ENCODE measurements at places on chromosomes 11 and 22.

DNA sequence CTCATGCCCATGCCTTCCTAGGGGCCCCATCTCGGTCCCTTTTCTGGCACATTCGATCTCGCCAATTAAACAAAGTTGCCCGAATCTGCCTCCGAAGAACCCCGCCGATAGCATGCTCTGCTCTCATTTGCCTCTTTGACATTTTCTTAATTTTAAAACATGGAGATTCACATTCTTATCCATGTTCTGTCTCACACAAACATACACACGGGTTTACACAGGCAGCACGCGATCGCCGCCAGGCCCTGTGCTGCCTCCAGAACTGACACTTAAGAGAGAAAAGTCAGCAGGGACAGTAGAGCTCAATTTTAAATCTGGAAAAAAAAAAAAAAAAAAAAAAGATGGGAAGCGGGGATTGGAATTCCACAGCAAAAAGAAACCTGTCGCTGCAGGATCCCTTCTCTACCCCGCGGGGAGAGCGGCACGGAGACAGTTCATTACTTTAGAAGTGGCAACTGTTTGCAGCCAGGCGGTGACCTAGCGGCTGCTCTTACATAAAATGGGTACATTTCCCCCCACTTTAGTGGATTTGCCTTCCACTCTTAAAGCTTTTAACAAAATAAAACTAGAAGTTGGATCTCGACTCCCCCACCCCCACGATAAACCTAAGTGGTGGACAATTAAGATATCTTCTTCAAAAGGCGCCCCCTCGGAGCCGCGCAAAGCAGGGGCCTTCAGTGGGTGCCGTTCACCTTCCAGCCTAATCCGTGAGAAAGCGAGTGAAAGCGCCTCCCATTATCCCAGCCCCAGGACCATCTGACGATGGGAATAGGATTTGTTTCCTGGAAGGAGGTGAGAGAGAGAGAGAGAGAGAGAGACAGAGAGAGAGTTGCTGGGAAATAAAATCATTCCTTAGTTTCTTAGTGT, 13.7 kb downstream of the PAX6 start:
- no peak for DNase-seq

- DNase-seq = no peak
Measured at GRCh38 chr11:109362059-109362458, 59.9 kb upstream of the C11orf87 start.

DNA sequence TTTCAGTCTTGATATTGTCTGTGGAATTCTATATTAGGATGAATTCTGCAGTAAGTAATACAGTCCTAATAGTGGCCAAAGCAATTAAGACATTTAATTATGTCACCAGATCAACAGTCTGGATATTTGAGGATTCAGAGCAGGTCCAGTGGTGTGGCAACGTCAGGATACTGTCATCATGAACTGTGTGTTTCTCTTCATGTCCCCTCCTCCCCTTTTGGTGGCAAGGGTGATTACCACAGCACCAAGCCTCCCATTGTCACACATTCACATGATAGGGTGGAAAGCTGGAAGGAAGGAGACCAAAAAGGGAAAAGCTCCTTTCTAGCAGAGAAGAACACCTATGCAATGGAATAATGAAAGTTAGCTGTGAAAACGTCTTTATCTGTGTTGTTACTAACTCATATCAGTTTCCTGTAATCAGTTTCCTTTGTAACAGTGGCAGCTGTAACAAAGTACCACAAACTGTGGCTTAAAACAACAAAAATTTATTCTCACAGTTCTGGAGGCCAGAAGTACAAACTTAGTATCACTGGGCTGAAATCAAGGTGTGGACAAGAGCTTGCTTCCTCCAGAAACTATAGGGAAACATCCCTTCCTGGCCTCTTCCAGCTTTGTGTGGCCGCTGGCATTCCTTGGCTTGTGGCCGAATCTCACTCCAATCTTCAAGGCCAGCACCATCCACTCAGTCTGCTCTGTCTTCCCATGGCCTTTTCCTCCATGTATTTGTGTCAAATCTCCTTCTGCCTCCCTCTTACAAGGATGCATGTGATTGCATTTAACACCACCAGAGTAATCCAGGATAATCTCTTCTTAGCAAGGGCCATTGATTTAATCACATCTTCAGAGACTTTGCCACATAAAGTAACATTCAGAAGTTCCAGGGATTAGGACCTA, 6.5 kb upstream of the RBM14 start:
- no peak for DNase-seq

DNA sequence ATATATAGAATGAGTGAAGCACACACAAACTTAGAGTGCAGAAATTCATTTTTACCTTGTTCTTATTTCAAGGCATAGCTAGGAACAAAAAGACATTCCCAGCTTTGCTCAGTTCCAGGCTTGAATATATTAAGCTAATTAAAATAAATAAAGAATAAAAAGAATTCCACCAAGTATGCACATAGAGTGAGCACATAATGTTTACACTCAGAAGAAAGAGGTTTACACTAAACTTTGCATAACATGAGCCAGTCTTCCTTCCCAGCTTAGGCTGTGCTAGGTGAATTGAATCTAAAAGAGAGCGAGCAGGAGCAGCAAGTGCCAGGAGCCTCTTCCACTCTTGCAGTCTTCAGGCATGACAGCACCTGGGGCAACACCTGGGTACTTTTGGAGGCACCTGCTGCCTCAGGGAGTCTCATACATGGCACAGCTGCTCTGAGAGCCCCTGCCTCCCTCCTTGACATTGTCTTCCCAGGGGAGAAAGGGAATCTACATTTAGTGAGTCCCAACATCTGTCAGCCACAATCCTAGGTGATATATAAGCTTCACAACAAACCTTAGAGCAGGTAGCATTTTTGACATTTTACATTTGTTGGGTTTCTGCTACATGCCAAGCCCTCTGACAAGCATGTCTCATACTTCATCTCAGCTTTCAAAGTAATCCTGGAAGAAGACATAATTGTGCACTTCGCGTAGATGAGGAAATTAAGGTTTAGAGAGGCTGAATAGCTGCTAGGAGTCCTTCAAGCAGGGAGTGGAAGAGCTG, 732.7 kb upstream of the TENM4 start:
- no peak for DNase-seq

DNA sequence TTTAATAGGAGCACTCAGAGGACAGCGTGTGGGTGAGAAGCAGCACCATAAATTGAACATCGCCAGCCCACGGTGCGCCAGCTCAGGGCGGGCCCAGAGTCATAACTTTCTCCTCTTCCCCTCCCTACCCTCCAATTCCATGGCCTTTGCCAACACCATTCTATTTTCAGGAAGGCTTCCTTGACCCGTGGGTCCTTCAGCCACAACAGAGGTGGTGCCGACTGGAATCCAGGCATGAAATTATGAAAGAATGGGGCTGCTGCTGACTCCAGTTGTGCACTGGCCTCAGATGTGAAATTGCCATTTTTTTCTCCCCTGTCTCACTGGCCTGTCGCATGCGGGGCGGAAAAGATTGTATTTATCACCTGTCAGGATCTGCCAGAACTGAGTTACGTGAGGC, 345.9 kb downstream of the MIAT start:
- DNase-seq = no peak

DNA sequence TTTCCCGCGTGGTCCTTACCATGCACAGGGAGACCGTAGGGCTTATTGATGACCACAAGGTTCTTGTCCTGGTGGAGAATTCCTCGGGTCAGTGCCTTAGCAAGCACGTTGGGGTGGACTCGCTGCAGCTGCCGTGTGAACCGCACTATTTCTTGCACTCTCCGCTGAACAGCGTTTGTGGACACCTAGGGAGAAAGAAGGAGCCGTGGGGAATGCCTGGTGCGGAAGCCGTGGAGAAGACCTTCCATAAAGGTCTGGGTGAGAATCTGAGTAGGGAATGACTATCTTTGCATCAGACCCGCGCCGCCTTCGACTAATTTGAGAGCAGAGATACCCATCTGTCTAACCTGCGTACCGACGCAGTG, 597 bp downstream of the RPUSD4 start:
- DNase-seq = no peak

- DNase-seq = no peak
Measured at GRCh38 chr11:46661836-46662235, 38.6 kb downstream of the ARHGAP1 start.

DNA sequence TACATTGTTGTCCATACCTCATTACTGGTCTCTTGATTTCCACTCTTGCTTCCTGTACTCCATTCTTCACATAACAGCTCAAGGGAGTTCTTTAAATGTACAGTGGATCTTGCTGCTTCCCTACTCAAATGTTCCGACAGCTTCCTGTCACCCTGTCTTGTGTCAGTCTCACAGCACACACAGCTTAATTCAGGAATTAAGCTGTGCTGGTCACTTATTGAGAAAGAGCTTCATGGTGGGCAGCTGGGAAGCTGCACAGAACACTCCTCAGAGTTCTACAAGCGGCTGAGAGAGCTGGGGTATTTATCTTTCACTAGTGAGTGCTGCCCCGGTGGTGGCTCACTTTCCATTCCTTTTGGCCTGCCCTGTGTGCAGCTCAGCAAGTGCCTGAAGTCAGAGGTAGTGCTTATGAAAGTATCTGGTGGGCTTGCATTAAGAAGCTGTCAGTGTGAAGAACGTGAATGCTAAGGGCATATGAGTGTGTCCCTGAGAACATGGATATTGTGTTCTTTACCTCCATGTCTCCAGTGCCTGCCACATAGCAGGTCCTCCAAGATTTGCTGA, 48.7 kb downstream of the KCNQ1OT1 start:
- DNase-seq = no peak

- no peak for DNase-seq
Measured at GRCh38 chr11:57775491-57775890, 13.9 kb downstream of the CTNND1 start.

GRCh38 chr11:86814775-86815174, 14.4 kb downstream of the PRSS23 start:
- DNase-seq = no peak

GRCh38 chr22:35477911-35478582, 62.6 kb upstream of the RASD2 start:
- DNase-seq = no peak

DNA sequence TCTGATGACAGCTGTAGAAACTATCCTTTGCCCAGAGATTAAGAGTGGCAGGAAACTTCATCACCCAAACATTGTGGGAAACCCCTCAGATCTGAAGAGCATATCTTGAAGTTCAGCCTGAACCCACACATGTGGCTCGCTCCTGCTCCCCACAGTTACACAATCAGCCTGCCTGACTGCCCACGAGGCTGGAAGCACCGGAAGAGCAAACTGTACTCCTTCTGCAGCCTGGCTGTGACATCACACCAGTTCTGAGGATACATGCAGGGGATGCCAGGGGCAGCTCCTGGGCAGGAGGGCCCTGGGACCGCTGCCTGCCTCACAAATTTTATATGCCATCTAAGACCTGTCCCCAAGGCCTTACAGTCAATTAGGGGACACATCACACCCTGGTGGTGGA, 444.4 kb downstream of the BUD13 start:
- no peak for DNase-seq

GRCh38 chr11:47631473-47631872, 10.9 kb downstream of the MTCH2 start:
- DNase-seq = no peak

DNA sequence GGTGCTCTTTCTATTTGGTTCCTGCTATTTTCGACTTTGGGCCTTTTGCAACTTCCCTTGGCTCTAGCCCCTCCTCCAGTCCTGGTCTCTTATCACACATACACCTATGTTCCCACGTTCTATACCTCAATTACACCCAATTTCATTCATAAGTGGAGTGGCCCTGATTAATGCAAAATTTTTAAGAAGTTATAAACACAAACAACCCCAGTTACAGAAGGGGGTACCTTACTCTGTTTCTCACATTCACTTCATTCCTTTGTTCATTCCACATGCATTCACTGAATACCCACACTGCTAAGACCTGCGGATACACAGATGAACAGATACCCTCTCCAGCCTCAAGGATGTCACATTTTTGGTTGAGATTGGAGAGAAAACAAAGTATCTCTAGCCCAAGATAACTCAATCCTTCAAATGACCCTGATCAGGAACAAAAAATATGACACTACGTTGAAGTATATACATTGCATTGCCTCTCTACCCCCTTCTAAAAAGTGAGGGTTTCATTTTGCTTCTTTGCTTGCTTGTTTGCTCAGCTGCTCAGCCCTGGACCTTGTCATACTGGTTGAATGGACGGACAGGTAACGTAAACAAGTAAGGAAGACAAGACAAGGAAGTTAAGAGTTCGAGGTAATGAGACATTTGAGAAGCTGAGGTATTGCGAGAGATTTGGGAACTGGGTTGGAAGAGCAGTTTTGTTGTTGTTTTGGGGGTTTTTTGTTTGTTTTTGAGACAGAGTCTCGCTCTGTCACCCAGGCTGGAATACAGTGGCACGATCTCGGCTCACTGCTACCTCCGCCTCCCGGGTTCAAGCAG, 3.6 kb upstream of the VPS37C start:
- no peak for DNase-seq

DNA sequence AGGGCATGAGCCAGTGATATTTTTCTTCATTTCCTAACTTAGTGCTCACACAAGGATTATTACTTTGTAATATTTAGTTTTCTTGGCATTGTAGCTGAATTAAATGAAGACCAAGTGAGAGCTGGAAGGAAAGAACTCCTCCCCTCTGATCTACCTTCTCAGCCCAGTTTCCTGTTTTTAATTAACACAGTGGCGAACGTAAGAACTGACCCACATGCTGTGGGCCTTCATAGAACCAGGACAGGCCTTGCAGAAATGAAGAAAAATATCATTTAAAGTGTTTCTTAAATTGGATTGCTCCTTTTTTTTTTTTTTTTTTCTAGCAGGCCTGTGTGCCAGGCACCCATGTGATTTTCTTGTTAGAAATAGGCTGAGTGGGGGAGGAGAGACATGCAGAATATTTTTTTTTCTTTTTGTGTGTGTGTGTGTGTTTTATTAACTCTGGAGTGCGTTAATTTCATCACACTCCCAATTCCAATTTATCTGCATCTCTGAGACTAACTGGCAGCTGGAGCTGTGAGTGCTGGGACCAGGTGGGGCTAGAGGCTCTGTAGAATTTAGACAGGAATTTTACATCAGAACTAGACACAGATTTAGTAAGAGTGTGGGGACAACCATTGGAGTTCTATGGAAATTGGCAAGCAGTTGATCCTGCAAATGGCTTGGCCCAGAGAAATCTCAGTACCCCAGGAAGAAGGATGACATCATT, 320.5 kb downstream of the DDX10 start:
- DNase-seq = no peak

- DNase-seq = no peak
Measured at GRCh38 chr11:40202589-40203270, 1256.7 kb downstream of the LRRC4C start.

DNA sequence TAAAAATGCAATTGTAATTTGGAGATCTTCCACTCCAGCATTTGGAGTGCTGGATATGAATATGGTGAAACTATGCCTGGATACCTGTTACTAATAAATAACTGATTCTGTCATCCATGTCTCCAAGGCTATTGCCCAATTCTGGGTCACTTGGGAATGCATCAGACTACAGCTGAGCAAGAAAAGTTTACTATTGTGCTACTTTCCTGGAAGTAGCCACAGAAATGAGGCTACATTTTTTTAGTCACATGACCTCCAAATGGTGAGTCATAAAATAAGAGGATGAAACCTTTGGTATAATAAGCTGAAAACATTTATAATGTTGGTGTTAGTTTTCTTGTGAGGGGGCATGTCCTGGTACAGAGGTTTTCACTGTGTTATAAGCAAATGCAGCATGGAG, 44.4 kb downstream of the DCDC1 start:
- no peak for DNase-seq
